Upper lobe of left lung (tissue), 6 donors: ENCODE measurements at places on chromosomes 2 and 18. TPM values are rescaled to one million over a fixed set of nuclear protein-coding genes. Genes with fewer than 3 reads are reported as not detected.
A peak's percentile ranks its signal among the peaks of the same experiment; 100 is the strongest.

DNA sequence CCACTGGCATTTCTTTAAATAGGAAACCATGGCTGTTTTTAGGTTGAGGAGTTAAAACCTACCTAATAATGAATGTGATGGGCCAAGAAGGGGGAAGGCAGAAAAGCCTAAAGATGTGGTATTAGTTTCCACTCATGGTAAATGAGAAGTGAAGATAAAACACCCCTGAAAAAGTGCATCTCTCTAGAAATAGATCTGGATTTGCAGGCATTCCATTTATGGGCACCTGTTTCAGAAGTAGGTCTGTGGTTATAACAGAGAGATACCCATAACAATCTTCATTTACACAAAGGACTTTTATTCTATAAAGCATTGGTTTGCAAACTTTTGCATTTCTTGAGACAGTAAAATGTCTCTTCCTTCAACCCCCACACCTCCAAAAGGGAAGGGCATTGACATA lies 62.1 kb downstream of the PRKCE start:
- H3K4me3 ChIP-seq = no peak overlapping the region
- no peaks in the 10 kb centered on the region for H3K36me3 ChIP-seq
- no peaks in the 10 kb centered on the region for H3K4me1 ChIP-seq
- no peak overlapping the region for H3K27ac ChIP-seq

GRCh38 chr2:140759426-140760156 lies 1371.2 kb downstream of the LRP1B start:
- no peak overlapping the region for H3K27ac ChIP-seq
- no peak overlapping the region for H3K4me3 ChIP-seq
- DNase-seq = peak; percentile 50
- H3K4me1 ChIP-seq = no peaks in the 10 kb centered on the region
- no peaks in the 10 kb centered on the region for H3K27me3 ChIP-seq

- H3K27me3 ChIP-seq = no peaks in the 10 kb centered on the region
- H3K4me1 ChIP-seq = peaks cover 7% of the 10 kb centered on the region
- DNase-seq = no peak
- H3K36me3 ChIP-seq = no peaks in the 10 kb centered on the region
Measured at GRCh38 chr18:37482433-37482832, 83.2 kb downstream of the CELF4 start.

DNA sequence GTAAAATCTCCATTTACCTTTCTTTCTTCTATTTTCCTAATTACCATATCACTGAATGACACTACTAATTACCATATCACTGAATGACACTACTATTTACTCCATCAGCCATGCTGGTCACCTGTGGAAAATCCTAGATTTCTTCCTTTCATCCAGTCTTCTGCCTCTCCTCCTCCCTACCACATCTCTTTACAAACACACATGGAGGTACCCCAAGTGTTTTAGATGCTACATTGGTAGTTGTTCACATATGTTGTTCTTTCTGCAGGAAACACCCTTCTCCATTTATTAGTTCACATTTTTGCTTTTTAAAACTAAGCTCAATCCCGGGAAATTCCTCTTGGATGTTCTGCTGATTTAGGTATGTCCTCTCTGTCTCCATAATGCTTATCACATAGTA lies 134.0 kb downstream of the IKZF2 start:
- H3K27ac ChIP-seq = no peak overlapping the region
- H3K4me1 ChIP-seq = no peaks in the 10 kb centered on the region
- no peaks in the 10 kb centered on the region for H3K27me3 ChIP-seq
- DNase-seq = no peak

DNA sequence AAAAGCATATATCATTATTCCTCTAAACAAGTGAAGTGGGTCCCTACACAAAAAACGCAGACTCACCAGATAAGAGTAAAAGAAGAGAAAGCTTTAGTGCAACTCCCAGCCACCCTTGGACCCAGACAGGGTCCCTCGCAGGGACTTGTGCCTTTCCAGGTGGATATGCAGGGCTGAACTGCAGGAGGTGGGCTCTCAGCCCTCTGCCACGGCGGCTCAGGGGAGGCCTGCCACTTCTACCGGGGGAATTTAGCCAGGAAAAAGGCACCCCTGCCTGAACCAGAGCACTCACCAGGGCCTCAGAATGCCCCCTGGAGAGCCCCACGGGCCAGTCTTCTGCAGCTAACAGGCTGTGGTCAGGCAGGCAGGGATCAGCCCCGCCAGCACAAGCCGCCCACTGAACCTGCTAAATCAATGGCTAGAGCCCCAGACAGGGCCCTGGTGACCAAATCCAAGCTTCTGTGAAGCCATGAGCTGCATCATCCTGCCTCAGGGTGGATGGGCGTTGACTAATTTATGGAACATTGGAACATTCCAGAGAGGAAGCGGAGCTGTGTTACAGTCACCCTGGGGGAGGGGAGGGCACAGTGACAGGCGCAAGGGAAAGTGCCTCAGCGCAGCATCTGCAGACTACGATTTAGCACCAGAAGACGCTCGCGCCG lies 209.3 kb downstream of the EIPR1 start:
- no peak overlapping the region for H3K4me3 ChIP-seq
- DNase-seq = no peak
- no peaks in the 10 kb centered on the region for H3K4me1 ChIP-seq

DNA sequence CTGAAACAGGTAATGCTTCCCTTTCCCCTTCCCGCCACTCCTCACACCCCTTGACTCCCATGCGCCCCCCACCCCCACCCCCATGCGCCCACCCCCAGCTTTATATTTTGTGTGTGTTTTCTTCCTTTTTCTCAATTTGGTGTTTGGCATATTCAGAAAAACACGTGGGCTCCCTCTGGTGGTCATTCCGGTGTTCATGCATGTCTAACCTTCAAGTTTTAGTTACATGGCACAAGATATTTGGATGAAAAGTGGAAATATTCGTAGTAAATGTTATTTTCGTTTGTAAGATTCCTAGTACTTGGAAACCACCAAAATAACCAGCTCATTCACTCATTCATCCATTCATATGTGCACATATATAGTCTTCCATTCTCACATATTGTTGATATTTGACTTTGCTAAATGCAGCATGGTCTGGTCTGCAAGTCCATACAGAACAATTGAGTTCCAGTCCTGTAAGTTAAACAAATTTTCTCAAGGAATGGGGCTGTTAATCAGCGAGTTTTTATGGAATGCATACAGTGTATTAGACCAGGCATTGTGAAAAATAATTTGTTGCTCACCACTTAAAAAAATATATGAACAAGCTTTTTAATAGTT lies 143.6 kb upstream of the MAP3K20 start:
- DNase-seq = peak; percentile 60
- H3K4me3 ChIP-seq = peak overlapping the region; percentile 31
- peak overlapping the region; percentile 80 for H3K27ac ChIP-seq
- no peaks in the 10 kb centered on the region for H3K36me3 ChIP-seq
- no peaks in the 10 kb centered on the region for H3K27me3 ChIP-seq
- H3K4me1 ChIP-seq = peaks cover 27% of the 10 kb centered on the region

- H3K27ac ChIP-seq = no peak overlapping the region
- H3K4me1 ChIP-seq = no peaks in the 10 kb centered on the region
- H3K27me3 ChIP-seq = no peaks in the 10 kb centered on the region
- DNase-seq = no peak
- no peak overlapping the region for H3K4me3 ChIP-seq
Measured at GRCh38 chr2:8219096-8219495, 462.8 kb upstream of the ID2 start.

DNA sequence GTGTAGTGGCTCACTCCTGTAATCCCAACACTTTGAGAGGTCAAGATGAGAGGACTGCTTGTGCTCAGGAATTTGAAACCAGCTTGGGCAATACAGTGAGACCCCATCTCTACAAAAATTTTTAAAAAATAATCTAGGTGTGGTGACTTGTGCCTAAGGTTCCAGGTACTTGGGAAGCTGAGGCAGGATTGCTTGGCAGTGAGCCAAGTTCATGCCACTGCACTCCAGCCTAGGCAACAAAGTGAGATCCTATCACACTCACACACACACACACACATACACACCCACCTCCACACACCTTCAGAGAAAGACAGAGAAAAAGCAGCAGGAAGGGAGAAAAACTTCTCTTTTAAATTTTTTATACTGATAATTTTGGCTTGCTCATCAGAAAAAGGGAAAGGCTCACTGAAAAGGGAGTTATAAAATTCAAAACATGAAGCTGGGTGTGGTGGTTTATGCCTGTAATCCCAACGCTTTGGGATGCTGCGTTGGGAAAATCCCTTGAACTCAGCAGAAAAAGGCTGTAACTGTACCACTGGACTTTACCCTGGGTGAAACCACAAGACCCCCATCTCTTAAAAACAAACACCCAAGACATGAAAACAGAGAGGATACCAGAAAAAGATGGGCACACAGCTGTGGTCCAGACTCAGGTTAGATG lies 25.7 kb downstream of the FAM168B start:
- DNase-seq = no peak
- no peak overlapping the region for H3K27ac ChIP-seq
- no peak overlapping the region for H3K4me3 ChIP-seq
- no peaks in the 10 kb centered on the region for H3K27me3 ChIP-seq
- H3K4me1 ChIP-seq = no peaks in the 10 kb centered on the region

NT5C1B gene
- not detected for total RNA-seq

KCNE4 gene
- total RNA-seq = 0.20 TPM

NOSTRIN gene
- 37.7 TPM for total RNA-seq

RBM44 gene
- 1.1 TPM for total RNA-seq
